Endothelial cell (in vitro differentiated cells): ENCODE measurements at places on chromosomes 7 and 10.

DNA sequence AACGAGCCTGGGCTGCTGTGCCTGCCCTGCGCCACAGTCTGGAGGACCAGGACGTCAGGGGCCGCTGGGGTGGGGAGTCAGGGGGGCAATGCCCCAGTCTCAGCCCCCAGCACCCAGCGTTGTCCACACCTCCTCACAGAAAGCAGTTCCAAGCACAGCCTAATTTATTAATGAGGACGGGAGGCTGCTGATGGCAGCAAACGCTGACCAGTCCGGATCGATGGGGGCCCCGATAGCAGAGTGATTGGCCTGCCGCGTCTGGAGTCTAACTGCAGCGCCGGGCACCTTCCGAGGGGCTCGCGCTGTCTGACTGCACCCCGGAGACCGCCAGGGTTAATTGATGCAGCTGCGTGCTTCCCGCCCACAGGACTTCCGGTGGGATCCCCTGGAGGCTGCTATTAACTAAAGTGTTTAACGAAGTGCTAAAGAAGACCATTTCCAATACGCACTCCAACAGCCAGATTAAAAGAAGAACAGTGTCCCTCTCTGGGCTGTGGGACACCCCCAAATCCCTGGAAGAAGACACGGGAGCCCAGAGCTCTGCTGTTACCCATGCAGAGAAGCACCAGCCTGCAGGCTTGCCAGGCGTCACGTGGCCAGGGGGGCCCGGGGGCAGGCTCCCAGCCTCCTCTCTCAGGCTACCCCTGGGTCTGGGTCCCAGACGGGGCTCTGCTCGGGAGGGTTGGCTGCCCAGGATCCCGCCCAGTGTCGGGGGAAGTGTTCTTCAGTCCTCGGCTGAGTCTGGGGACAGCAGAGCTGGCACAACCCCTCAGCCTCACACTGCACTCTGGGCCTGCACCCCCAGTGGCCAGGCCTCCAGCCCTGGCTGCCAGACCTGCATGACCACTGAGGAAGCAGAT is 63.8 kb downstream of the MICALL2 start:
- no peak for DNase-seq

GRCh38 chr7:75734586-75735458 is 3.9 kb downstream of the HIP1 start:
- DNase-seq: no peak

GRCh38 chr7:73341877-73342276 is 13.9 kb downstream of the FKBP6 start:
- DNase-seq: no peak

DNA sequence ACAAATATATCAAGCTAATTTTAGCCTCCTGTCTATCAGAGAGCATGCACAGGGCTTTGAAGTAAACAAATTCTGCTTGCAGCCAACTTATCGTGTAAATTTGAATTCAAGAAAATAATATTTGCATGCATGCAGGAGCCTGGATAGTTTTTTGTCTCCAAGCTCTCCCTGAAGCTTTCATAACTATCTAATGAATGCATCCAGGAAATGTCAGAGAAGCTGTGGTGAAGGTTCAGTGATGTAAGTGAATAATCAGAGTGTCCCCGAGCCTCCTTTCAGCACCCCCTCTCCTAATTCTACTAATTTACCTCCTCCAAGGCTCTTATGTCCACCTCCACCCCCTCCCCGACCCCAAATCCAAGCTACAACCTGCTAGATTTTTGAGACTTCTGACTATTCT is 172.0 kb upstream of the ZNF32 start:
- no peak for DNase-seq

DNA sequence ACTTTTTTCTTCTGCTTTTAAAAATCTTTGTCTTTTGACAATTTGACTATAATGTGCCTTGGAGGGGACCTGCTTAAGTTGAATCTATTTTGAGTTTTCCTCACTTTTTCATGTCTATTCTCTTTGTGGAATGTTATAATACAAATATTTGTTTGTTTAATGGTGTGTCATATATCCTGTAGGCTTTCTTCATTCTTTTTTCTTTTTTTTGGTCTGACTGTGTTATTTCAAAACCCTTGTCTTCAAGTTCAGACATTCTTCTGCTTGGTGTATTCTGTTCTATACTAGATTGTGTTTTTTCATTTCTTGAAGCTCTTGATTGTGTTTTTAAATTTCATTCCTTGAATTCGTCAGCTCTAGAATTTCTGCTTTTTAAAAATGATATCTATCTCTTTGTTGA is 228.2 kb downstream of the STK31 start:
- DNase-seq: no peak

- no peak for DNase-seq
Observed at GRCh38 chr7:103141753-103142404, 7.0 kb downstream of the NAPEPLD start.

- no peak for DNase-seq
Observed at GRCh38 chr7:43944286-43944685, 18.1 kb downstream of the UBE2D4 start.

GRCh38 chr7:122748195-122748594 is 45.5 kb upstream of the RNF148 start:
- no peak for DNase-seq

DNA sequence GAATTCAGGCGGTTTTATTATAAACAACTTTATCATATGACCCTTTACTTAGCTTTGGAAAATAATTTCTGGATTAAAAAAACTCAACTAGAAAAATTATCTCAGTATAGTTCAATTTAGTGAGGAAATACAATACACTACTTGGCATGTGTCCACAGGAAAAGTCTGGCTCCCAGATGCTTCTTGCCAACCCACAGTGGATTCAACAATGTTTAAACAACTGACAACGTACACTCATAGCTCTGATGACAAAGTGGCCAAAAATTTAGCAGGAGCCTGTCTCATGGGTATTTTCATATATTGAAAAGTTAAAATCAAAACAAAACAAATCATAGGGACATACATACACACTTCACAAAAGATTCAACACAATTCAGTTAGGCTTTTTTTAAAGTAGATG is 158.8 kb downstream of the SKAP2 start:
- no peak for DNase-seq

DNA sequence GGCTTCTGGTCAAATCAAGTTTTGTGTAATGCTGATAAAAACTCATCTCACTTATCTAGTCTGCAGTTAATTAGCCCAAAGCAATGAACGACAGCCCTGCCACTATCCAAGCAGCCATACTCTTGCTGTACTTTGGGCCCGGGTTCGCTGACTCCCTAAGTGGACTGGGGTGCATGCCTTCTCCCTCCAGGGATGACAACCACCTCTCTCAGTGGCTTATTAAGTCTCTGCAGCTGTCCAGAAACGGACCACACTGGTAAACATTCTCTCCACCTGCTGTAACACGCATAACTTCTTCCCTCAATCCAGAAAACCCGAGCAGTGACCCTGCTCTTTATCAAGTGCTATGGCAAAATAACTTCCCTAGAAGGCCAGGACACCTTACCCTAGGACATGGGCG is 3.9 kb downstream of the FBXW4 start:
- DNase-seq: no peak
